ENCODE measurements at places on chromosomes 16 and 17.

- peak; percentile 57 for DNase-seq
Measured at GRCh38 chr17:49997773-49998703, 3.0 kb upstream of the DLX3 start.

DNA sequence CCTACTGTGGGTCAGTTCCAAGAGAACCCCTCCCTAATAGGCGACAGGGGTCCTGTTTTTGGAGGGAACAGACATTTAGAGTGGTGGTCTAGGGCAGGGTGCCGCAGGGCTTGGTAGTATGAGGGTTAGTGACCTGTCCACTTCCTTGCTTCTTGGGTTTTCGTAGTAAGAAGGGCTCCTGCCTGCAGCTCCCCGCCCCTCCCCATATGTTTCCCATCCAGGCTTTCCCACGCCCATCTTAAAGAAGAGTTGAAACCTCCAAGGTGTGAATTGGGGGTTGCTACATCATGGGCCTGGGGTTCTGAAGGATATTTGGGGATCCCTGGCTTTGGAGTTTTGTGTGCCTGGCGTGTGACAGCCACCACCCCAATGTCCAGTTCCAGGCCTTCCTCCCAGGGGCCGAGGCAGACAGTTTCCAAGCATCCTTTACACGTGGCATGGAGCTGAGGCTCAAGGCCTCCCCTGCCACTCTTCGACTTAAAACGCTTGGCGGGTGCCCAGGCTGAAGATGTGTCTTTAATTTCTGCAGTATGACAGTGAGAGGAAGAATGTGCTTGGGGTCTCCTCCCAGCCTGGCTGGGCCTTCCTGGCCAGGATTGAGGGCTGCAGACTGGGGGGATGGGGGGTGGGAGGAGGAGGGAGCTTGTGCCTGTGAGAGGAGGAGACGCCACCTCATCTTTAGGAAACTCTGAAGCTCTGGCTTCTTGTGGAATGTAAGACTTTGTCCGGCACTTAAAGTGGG is 2.3 kb upstream of the COL1A1 start:
- DNase-seq = no peak

DNA sequence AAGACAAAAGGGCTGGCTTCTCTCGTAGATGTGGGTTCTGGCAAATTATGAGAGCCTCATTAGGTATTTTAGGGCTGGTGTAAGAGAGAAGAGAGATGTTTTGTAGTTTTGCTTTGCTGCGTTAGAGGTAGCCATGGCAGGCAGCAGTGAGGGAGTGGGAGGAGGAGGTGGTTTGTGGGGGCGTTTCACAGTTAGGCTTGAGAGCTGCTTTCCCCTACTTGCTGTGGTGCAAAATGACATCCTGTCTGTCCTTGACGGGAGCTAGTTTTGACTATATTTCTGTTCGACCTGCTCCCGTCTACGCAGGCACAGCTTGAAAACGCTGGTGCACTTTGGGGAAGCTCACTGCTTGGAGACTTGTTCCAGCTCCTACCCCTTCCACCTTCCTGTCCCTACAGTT is 75.5 kb downstream of the SLC5A11 start:
- DNase-seq = no peak

GRCh38 chr17:81929253-81930141 is 2.0 kb upstream of the MAFG start:
- no peak for DNase-seq

Data from SW 1271 (cell line).